Karpas-422 (cell line): ENCODE measurements at places on chromosomes 1 and 21. TPM values are rescaled to one million over a fixed set of nuclear protein-coding genes. Genes with fewer than 3 reads are reported as not detected.

DNA sequence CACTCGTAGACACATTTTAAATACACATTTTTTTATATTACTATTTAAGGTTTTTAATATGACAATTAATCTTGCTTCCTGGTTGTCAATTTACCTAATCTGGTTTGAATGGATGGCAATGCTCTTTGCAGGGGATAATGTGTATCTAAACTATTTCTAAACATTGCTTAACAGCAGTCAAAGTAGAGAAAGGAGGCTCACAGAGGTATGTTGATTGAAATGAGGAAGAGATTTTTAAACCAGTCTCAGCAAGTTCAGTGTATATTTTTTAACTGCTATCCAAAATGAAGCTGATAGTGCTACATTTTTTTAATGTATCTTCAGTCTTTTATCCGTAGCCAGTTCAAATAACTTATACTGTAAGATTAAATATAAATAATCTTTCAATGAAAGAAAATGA, 17.4 kb downstream of the FMO1 start:
- H3K27me3 ChIP-seq, result no peaks in the 10 kb centered on the region
- no peak overlapping the region for H3K27ac ChIP-seq
- no peaks in the 10 kb centered on the region for H3K36me3 ChIP-seq
- H3K4me3 ChIP-seq, result no peak overlapping the region

CCT8 gene
- 242 and 276 TPM in 2 replicates for total RNA-seq

DNA sequence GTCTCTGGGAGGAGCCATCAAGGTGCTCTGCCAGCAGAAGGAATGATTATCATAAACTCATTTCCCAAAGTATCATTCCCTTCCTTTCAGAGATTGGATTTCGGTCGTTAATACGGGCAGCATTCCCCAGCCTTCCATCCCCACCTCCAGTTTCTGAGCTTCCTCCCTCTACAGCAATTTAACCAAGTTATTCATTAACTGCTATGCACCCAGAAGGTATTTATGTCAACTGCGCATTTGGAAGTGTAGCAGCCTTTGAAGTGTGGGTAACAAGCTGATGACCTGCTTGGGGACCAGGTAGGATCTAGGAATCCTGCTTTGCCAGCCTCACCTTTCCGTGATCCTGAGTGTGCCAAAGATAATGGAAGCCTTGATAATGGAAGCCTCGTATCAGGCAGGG, 172.4 kb upstream of the IGSF21 start:
- H3K4me3 ChIP-seq, result no peak overlapping the region
- no peaks in the 10 kb centered on the region for H3K36me3 ChIP-seq
- H3K4me1 ChIP-seq, result no peaks in the 10 kb centered on the region
- no peak for DNase-seq
- H3K27ac ChIP-seq, result no peak overlapping the region

- no peak overlapping the region for H3K27ac ChIP-seq
- no peak for DNase-seq
- peaks cover 17% of the 10 kb centered on the region for H3K4me1 ChIP-seq
- no peak overlapping the region for H3K4me3 ChIP-seq
Measured at GRCh38 chr21:46168238-46168637, 12.9 kb upstream of the FTCD start.

GRCh38 chr1:2056955-2057590, 6.9 kb downstream of the PRKCZ start:
- no peak overlapping the region for H3K27ac ChIP-seq
- no peak for DNase-seq
- no peaks in the 10 kb centered on the region for H3K36me3 ChIP-seq
- no peak overlapping the region for H3K4me3 ChIP-seq

DNA sequence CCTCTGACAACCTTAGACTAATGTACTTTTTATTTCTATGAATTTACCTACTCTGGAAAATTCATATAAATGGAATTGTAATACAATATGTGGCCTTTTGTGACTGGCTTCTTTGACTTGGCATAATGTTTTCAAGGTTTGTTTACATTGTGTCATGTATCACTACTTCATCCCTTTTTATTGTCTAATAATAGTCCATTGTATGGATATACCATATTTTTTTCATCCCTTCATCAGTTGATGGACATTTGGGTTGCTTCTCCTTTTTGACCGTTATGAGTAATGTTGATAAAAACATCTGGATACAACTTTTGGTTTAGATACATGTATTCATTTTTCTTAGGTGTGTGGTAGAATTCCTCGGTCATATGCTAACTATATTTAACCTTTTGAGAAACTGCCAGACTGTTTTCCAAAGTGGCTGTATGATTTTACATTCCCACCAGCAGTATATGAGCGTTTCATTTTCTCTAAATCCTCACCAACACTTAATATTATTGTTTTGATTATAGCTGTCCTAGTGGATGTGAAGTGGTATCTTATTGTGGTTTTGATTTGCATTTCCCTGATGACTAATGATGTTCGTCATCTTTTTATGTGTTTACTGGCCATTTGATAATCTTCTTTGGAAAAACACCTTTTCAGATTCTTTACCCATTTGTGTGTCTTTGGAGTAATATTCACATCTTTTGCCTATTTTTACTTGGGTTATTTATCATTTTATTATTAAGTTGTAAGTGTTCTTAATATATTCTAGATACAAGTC, 3.5 kb downstream of the RO60 start:
- H3K4me1 ChIP-seq, result peaks cover 64% of the 10 kb centered on the region
- no peak overlapping the region for H3K27ac ChIP-seq
- H3K4me3 ChIP-seq, result no peak overlapping the region
- H3K27me3 ChIP-seq, result no peaks in the 10 kb centered on the region
- H3K36me3 ChIP-seq, result peaks cover 15% of the 10 kb centered on the region

DNA sequence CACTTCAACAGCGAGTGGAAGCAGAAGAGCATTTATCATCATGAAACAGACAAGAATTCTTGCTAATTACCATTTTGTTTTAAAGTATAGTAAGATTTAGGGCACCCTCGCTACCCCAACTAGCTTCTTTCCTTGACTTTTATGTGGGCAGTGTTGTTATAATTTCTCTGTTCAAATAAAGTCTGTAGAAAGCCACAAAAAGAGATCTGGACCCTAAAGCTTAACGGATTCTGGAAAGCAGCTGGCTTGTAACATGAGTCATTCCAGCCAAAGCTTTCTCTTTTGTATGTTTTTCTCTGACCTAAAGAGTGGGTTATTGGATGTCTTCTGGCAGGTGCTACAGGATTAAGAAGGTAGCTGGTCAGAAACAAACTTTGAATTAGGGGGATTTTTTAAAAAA, 37.4 kb downstream of the RUNX1 start:
- no peak overlapping the region for H3K27ac ChIP-seq
- H3K4me1 ChIP-seq, result no peaks in the 10 kb centered on the region
- no peaks in the 10 kb centered on the region for H3K36me3 ChIP-seq
- no peaks in the 10 kb centered on the region for H3K27me3 ChIP-seq
- no peak for DNase-seq

DNA sequence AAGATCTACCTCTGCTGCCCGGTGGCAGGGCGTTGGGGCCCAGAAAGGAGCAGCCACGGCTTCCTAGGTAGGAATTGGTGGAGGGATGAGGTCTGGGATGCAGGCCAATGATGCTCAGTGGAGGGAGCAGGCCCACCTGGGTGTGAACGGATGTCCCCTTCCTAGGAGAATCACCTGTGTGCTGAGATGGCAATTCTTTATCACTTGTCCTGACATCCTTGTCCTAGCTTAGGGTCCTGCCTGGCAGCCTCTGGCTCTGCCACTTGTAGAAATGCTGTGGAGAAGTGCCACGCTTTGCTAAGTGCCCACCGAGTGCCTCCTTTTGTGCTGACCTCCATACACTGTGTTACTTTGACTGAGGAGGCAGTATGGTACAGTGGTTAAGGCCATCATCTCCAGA, 12.8 kb downstream of the EDN2 start:
- H3K4me1 ChIP-seq, result peaks cover 17% of the 10 kb centered on the region
- no peak for DNase-seq
- no peaks in the 10 kb centered on the region for H3K36me3 ChIP-seq
- H3K4me3 ChIP-seq, result no peak overlapping the region
- no peaks in the 10 kb centered on the region for H3K27me3 ChIP-seq
